ENCODE measurements at places on chromosomes 6 and 20.
A peak's percentile ranks its signal among the peaks of the same experiment; 100 is the strongest.

GRCh38 chr6:26420688-26421171 is 18.7 kb downstream of the BTN3A1 start:
- peak; percentile 9 for DNase-seq
- peaks cover 28% of the 10 kb centered on the region for H3K36me3 ChIP-seq
- no peak overlapping the region for H3K4me3 ChIP-seq
- no peak overlapping the region for H3K27ac ChIP-seq

DNA sequence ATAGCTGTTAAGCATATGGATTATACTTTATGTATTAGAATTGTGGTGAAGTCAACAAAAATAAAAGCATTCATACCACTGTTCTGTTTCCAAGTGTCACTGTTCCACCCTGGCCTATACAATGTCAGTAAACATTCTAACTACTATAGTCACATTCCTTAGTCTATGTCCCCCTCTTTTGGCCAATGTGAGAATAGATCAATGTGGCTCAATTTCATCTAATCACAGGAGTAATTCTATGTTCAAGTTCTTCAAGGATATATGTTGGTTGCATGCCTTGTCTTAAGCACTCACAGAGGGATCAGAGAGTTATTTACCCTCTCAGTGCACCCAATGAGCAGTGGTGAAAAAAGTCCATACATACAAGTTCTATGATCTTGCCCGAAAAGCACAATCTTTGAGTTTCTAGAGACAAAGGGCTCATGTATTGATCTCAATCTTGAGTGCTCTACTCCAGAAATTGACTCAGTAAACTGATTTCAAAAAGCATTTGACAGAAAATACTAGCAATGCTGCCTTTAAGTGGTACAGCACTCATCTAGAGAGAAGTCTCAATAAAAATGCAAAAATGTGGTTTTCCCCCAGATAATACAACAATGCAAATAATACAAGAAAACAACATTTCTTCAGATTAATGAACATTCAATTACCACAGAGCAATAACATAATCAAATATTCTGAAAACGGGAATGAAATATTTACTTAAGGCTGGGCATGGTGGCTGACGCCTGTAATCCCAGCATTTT is 16.5 kb downstream of the SMLR1 start:
- no peaks in the 10 kb centered on the region for H3K27me3 ChIP-seq
- H3K4me1 ChIP-seq, result peaks cover 2% of the 10 kb centered on the region
- no peak overlapping the region for H3K27ac ChIP-seq
- H3K36me3 ChIP-seq, result peaks cover 5% of the 10 kb centered on the region
- no peak overlapping the region for H3K4me3 ChIP-seq

GRCh38 chr6:10529231-10529801 is 8.2 kb downstream of the GCNT2 start:
- no peak overlapping the region for H3K4me3 ChIP-seq
- no peaks in the 10 kb centered on the region for H3K36me3 ChIP-seq
- peaks cover 8% of the 10 kb centered on the region for H3K4me1 ChIP-seq
- no peaks in the 10 kb centered on the region for H3K27me3 ChIP-seq
- no peak for DNase-seq
- no peak overlapping the region for H3K27ac ChIP-seq

GRCh38 chr6:10042280-10042679 is 372.6 kb downstream of the TFAP2A start:
- H3K27me3 ChIP-seq, result no peaks in the 10 kb centered on the region
- H3K4me3 ChIP-seq, result no peak overlapping the region
- no peak overlapping the region for H3K27ac ChIP-seq
- no peak for DNase-seq

DNA sequence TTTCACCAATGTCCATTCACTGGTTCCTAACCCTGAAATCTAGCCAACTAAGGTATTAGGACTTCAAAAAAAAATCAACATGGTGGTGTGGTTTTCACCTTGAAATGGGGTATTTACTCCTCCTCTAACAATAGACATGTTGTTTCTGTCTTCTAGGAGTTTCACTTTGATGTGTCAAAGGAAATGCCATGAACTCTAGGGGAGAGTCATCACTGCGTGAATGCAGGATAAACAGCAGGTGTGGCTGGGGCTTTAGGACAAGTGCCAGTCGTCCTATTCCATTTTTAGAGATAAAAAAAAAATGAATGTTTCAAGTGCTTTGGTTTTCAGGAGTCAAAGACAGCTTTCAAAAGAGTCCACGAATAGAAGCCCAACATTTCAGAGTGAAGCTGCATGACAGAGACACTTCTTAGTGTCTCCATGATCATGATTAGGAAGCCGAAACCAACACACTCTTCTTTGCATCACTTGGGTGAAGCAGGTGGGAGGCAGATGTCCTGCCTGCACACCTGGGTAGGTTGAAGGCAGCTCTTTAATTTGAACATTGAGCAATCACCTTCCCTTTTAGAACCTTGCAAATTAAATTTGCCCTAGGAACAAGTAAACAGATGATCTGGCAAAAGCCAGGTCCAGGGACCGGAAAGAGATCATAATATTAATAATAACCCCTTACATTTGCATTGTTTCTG is 328.5 kb upstream of the PRDM1 start:
- no peak overlapping the region for H3K27ac ChIP-seq
- no peak for DNase-seq
- no peak overlapping the region for H3K4me3 ChIP-seq
- H3K36me3 ChIP-seq, result no peaks in the 10 kb centered on the region
- no peaks in the 10 kb centered on the region for H3K27me3 ChIP-seq

GRCh38 chr20:32792316-32792715 is 27.4 kb upstream of the MAPRE1 start:
- peak overlapping the region; percentile 25 for H3K27ac ChIP-seq
- H3K4me3 ChIP-seq, result no peak overlapping the region
- H3K4me1 ChIP-seq, result peaks cover 11% of the 10 kb centered on the region
- no peaks in the 10 kb centered on the region for H3K27me3 ChIP-seq

DNA sequence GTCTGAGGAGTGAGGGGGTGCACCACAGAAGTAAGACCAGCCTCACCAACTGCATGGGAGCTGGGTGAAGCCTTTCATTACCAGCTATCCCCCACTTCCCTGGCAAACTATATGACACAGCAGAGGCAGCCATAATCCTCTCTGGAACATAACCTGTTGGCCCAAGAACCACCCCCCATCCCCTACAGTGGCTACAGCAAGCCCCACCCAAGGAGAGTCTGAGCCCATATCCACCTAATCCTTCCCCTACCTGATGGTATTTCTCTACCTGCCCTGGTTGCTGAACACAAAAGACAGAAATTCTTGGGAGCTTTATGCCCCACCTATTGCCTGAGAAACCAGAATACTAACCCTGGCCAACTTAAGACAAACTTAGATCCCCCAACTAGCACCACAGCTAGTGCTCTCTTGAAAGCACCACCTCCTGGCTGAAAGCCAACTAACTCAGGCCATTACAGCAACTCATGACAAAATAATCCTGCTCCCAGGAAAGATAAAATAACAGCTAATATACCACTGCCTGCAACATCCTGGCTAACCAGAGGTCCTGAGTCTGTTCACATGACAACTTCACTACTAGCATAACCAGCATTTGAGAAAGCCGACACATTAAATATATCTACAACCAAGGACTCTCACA is 11.2 kb downstream of the RNGTT start:
- H3K4me1 ChIP-seq, result no peaks in the 10 kb centered on the region
- DNase-seq, result no peak
- no peaks in the 10 kb centered on the region for H3K36me3 ChIP-seq
- no peak overlapping the region for H3K27ac ChIP-seq
- H3K4me3 ChIP-seq, result no peak overlapping the region

DNA sequence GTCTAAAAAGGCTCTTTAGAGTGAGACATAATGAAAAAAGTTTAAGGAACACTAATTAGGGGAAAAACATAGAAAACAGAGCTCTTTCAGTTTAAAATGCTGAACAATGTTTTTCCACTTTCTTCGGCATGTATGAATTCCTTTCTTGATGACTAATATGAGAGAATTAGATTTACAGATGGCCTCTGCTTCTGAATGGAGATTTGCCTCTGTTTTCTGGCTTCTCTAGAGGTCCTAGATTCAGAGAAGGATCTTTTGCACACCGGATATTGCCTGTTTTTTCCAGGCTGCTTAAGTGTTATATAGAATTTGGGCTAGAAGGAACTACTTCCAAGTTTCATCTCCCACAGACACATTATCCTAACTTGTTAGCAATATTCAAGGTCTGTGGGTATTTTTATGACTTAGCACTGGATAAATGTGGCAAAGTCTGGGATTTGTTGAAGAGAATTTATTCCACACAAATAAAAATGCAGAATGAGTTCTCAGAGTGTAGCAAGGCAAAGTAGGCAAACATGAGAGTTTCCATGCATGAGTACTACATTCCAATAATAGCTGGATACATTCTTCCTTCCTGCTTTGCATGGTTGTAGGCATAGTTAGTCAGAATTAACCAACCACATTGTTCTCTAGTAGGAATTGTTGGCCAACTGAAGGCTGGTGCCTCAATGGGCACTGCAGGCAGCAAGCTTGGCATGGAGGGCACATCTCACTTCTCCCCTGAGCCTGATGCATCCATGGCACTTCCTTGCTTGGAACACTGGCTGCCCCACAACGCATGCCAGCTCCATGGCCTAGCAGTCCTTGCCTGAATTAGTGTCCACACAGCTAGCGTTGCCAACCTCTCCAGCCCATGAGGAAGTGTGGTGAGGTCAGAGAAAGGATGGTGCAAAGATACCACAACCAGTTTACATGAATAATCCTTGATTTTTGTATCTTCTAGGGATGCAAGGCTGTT is 224.2 kb downstream of the CLIC5 start:
- no peaks in the 10 kb centered on the region for H3K4me1 ChIP-seq
- H3K27me3 ChIP-seq, result no peaks in the 10 kb centered on the region
- no peak overlapping the region for H3K4me3 ChIP-seq
- no peak for DNase-seq

DNA sequence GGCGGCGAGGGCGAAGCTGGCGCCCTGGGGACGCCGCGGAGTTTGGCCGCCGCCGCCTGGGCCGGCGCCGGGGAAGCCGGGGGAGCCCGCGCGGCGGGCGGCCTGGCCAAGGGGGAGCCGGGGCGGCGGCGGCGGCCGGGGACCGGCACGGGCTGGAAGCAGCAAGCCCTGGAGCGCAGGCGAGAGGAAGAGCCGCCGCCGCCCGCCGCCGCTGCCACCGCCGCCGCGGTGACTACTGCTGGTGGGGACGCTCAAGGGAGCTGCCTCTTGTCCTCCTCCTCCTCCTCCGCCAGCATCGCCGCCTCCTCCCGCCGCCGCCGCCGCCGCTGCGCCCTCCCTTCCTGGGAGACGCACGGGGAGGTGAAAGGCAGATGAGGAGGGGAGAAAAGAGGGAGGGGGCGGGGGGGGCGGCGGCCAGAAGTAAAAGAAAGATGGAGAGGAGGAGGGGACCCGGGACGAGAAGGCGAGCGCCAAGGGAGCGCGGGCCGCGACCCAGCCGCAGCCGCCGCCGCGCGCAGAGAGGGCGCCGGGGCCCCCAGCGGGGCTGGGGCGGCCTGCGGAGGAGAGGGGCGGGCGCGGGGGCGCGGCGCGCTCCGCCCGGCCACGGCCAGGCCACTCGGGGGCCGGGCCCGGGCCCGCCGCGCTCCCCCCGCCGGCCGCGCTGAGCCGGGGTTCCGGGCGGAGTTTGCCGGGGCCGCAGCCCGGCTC is 846 bp downstream of the PDE10A start:
- peak overlapping the region; percentile 98 for H3K4me3 ChIP-seq
- peak overlapping the region; percentile 75 for H3K27ac ChIP-seq
- peaks cover 30% of the 10 kb centered on the region for H3K4me1 ChIP-seq
- DNase-seq, result peak; percentile 57
- peaks cover 22% of the 10 kb centered on the region for H3K27me3 ChIP-seq

DNA sequence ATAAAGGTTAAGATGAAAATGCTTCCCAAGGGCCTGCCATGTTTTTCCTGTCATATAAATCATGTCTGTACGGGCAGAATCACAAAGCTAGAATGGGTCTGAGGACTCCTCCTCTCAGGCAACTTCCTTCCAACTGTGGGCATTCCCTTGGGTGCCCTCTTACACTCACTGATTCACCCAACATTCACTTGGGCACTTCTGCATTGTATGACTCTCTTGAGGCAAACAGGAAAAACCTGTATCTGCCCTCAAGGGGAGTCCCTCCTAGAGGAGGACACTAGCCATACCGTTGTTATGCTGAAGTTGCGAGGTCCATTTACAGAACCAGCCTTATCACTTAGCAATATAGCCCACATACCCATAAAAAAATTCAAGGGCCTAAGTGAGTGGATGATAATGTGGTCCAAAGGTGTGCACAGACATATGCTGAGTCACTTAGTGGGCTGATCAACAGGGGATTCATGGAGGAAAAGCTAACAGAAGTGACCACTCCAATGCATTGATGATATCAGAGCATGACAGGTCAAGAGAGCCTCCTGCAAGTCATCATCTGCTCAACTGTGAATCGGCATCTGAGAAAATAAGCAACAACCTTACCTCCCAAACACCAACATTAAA is 131.1 kb downstream of the ATXN1 start:
- no peak overlapping the region for H3K4me3 ChIP-seq
- no peaks in the 10 kb centered on the region for H3K27me3 ChIP-seq
- DNase-seq, result no peak
- H3K36me3 ChIP-seq, result no peaks in the 10 kb centered on the region

DNA sequence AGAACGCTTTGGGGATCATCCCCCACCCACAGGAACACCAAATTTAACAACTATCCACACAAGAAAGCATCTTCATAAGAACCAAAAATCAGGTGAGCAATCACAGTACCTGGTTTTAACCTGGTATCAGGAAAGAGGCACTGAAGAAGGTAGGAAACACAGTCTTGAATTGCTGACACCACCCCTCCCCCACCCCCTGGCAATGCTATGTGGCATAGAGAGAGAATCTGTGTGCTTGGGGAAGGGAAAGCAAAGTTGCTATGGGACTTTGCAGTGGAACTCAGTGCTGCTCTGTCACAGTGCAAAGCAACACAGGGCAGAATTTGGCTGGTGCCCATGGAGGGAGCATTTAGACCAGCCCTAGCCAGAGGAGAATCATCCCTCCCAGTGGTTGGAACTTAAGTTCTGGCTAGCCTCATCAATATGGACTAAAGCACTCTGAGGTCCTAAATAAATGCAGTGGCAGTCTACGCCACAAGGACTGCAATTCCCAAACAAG is 565.5 kb downstream of the EPM2A start:
- no peaks in the 10 kb centered on the region for H3K36me3 ChIP-seq
- no peak overlapping the region for H3K4me3 ChIP-seq
- DNase-seq, result no peak

DNA sequence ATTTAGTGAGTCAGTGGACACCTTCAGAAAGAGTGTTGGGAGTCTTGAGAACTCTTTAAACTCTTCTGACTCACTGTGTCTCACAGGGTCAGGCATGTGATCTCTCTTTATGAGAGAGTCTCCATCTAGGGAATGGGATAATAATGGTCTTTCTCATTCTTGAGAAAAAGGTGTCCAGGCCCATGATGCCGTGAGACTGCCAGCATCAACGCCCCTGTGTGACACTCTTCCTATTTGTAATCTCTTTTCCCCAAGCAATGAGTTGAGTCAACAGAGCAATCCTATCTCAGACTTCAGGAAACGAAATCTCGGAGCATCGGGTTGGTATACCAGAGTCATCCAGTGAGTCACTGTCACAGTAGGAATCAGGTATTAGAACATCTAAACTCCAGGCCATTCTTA is 82.3 kb upstream of the BMP2 start:
- no peaks in the 10 kb centered on the region for H3K4me1 ChIP-seq
- DNase-seq, result no peak
- no peaks in the 10 kb centered on the region for H3K27me3 ChIP-seq
- H3K4me3 ChIP-seq, result no peak overlapping the region
- H3K36me3 ChIP-seq, result no peaks in the 10 kb centered on the region

All from neuronal stem cell (in vitro differentiated cells).